RPMI7951 (cell line): ENCODE measurements at places on chromosomes 12 and 14. TPM values are rescaled to one million over a fixed set of nuclear protein-coding genes. Genes with fewer than 3 reads are reported as not detected.

The LRP1-AS gene
- not detected in 2 replicates for total RNA-seq

DNA sequence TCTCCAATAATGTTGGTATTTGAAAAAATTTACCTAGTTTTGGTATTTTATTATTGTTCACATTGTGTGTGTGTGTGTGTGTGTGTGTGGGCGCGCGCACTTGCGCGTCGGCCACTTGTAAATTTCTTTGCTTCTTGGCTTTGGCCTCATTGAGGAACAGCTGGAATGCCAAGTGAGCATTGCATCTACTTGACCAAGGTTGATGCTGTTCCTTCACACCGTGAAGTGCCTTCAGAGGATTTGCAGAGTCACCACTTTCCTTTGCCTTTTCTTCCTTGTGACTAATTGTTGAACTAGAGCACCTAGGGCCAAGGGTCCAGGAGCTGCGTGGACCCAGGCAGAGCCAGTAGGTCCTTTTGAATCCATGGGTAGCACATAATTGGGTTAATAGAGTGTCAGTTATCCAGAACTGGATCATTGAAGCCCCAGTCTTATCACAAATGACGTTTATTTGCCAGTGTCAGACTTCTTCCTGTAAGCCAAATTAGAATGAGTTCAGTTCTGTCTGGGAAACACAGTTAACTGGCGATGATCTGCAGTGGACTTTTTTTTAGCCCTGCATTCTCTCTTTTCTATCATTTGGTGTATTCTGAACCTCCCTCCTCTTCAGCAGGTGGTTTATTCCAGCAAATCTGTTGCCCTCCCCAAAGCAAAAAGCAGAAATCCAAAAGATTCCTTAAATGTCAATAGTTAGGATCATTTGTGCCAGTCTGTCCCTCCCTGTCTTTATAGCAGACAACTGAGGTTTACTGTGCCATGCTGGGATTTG lies 2.6 kb downstream of the PPP2R5C start:
- DNase-seq = no peak

DNA sequence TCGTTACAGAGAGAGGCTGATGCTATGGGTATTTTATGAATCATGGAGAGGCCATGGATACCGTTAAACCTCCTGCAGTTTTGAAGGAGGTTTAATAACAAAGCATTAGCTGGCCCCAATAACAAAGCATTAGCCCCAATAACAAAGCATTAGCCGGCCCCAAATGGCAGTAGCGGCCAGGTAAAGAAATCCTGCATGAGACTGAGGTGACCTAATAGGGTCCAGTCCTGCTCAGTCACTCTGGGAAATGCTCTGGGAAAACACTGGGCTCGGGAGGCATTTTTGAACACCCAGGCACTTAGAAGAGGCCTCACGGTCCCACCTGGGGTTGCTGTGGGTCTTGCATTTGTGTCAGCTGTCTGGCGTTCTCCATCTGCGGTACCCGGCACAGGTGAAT lies 776 bp upstream of the RIN3 start:
- DNase-seq = no peak

- DNase-seq = peak; percentile 59
These were observed 40.0 kb upstream of the SRSF5 start for GRCh38 chr14:69726761-69727511.

The PLEK2 gene
- total RNA-seq = 13.7 and 14.5 TPM in 2 replicates

GRCh38 chr12:28089338-28089737 lies 100.9 kb upstream of the CCDC91 start:
- DNase-seq = peak; percentile 47

DNA sequence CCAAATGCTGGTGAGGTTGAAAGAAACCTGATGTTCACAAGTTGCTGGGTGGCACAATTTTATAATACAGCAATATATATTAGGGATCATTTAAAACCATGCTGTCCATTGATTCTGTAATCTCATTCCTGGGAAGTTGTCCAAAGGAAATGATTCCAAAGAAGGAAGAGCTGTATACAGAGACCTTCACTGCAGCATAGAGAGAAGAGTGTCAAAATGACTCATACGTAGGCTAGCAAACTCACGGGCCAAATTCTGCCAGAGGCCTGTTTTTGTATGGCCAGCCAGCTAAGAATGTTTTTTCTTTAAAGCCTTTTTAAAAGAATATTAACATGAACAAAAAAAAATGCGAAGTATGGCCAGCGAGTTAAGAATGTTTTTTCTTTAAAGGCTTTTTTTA lies 69.2 kb upstream of the MED13L start:
- DNase-seq = peak; percentile 83

GRCh38 chr12:113464452-113464775 lies 7.3 kb downstream of the LHX5 start:
- no peak for DNase-seq

DNA sequence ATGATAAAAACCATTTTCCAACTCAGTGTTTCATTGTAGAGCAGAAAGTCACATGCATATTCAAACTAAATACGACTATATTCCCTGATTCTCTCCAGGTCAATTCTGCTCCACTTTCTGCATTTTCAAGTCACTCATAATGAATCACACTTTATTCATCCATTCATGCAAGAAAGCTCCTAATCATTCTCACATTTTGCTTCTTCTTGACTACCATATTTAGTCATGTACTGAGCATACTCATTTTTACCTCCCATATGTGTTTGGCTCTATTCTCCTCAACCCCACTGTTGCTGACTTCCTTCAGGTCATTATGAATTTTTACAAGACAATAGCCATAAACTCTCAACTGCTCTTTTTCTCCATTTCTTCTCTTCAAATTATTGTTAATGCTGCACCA lies 43.4 kb upstream of the PIK3C2G start:
- peak; percentile 2 for DNase-seq

The TAS2R46 gene
- total RNA-seq = not detected in 2 replicates

- DNase-seq = peak; percentile 3
These were observed 255.9 kb upstream of the KITLG start for GRCh38 chr12:88836156-88836555.

- no peak for DNase-seq
These were observed 108.4 kb upstream of the EGLN3 start for GRCh38 chr14:34059037-34059924.

- DNase-seq = peak; percentile 59
These were observed 35.4 kb downstream of the RAD52 start for GRCh38 chr12:913919-914698.

The RBP5 gene
- not detected in 2 replicates for total RNA-seq

The ASB2 gene
- 0.36 and 0.78 TPM in 2 replicates for total RNA-seq

The FAM181A gene
- total RNA-seq = not detected in 2 replicates

The GALNT9 gene
- total RNA-seq = not detected in 2 replicates

The LTBP2 gene
- total RNA-seq = 22.8 and 26.0 TPM in 2 replicates

The TSPAN19 gene
- not detected in 2 replicates for total RNA-seq

GRCh38 chr12:15477761-15478160 lies 155.5 kb downstream of the PTPRO start:
- no peak for DNase-seq

DNA sequence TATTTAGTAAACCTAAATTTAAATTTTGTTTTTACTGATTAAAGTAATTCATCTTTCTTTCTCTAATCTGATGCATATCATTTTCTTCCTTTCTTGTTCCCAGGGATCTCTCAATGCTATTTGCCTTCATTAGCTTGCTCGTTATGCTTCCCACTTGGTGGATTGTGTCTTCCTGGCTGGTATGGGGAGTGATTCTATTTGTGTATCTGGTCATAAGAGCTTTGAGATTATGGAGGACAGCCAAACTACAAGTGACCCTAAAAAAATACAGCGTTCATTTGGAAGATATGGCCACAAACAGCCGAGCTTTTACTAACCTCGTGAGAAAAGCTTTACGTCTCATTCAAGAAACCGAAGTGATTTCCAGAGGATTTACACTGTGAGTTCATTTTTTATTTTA lies 48.6 kb downstream of the VEZT start:
- DNase-seq = no peak

The LMO3 gene
- total RNA-seq = not detected in 2 replicates

DNA sequence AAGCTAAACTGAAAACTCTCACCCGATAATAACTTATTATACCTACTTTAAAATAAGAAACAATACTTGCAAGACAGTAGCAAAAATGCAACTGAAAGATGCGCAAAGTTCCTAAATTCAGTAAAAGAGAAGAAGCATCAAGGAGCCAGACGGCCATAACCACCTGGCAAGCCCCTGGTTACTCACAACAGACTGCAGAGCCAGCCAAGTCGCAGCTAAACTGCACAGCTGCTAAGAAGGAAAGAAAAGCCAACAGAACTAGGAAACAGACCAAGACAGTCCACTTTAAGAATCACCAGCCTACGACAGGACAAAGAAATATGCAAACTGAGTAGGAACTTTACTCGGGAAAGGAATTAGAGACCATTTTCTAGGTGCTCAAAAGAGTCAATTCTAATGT lies 127.9 kb downstream of the TMTC1 start:
- no peak for DNase-seq

GRCh38 chr12:31967539-31967938 lies 8.3 kb downstream of the RESF1 start:
- no peak for DNase-seq

The NFE2 gene
- total RNA-seq = 0.39 and 0.48 TPM in 2 replicates

- peak; percentile 28 for DNase-seq
These were observed 14.3 kb upstream of the PIP4K2C start for GRCh38 chr12:57576613-57577160.

DNA sequence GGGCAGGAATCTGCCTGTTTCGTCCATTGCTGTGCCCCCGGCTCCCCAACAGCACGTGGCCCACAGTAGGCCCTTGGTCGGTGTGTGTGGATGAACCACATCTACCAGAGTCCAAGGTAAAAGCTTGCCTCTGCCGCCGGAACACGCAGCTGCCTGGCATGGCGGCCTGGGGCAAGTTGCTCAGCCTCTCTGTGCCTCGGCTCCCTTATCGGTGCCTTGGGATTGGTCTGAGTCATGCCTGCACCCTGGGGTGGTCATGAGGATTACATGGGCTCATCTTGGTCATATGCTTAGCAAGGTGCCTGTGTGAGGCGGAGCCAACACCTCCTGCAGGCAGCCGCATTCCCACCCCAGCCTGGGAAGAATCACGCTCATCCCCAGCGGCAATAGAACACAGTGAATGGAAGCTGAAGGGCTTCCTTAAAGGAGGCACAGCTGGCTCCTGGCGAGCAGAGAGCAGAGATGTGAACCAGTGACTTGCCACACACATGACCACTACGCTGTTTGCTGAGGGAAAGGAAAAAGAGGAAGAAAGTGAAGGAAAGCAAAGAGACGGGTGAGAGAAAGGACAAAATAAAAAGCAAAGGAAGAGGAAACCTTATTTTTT lies 5.5 kb upstream of the SCARB1 start:
- DNase-seq = peak; percentile 70

DNA sequence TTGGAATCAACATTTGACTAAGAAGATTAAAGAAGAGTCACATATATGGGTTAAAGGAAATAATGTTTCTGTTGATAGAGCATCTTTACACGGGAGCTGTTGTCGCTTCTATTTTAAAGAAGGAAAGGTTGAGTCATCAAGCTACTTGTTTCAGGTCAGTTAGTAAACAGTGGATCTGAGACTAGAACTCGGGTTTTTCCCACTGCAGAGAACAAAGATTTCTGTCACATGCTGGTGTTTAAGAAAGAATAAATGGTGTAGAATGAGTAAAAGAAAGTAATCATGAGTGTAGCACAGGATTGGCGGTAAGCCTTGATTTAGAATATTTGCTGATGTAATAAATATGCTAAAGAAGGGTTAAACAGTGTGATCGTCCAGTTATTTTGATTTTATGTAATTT lies 455.5 kb downstream of the AEBP2 start:
- peak; percentile 29 for DNase-seq

DNA sequence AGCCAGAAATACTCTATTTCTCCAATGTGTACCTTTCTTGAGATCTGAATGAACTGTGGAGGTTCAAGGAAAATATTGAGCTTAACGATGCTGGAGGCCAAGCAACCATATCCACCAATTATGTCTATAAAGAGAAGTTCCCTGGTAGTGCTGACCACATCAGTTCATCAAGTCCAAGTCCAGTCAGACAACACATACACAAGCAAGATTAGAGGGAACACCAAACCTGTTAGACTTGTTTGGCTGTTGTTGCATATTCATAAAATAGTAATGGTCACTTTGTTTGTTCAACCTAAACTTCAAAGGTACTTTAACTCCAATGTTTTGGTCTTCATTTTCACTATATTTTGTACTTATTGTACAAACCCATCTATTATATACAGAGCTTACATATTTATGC lies 81.6 kb downstream of the LMO3 start:
- no peak for DNase-seq

The KLRC1 gene
- total RNA-seq = not detected in 2 replicates

- no peak for DNase-seq
These were observed 66.0 kb downstream of the TC2N start for GRCh38 chr14:91801358-91801757.

DNA sequence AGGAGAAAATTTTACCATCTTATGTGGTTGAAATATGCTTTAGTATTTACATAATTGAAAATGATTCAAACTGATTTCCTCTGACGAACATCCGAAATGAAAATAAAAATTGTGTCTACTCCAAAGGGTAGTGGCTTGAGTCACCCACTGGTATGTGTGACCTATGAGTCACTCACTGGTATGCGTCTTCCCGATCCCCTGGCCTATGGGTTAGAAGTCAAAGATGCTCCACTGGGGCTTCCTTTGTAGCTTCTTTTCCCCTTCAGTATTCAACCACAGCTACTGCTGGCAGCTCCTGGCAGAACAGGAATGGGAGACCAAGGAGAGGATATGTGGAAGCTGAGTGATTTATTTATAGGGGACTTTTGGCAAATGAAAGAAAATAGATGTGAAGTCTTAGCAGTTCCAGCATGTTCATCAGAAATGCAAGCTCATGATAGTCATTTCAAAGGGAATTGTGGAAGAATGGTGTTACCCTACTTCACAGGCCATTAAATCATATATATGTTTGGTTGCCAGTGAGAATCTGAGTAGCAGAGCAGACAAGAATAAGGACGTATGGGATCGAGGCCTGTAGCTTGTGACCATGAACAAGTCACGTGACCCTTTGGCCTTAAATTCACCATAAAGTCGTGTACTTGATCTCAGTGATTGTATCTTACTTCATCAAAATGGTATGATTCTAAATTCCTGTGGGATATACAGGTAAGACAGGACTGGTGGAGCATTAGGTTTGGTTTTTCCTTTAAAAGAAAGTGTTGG lies 108.3 kb downstream of the CRADD start:
- peak; percentile 96 for DNase-seq

The SYCP3 gene
- 0.20 TPM in 1 of 2 replicates, not detected in the other for total RNA-seq

GRCh38 chr14:22807432-22808087 lies 7.7 kb downstream of the SLC7A7 start:
- DNase-seq = no peak

- peak; percentile 27 for DNase-seq
These were observed 16.7 kb downstream of the ARG2 start for GRCh38 chr14:67636361-67636919.

GRCh38 chr12:47782372-47782770 lies 9.3 kb downstream of the SLC48A1 start:
- DNase-seq = no peak

GRCh38 chr12:17571047-17571446 lies 518.9 kb downstream of the RERGL start:
- DNase-seq = no peak

DNA sequence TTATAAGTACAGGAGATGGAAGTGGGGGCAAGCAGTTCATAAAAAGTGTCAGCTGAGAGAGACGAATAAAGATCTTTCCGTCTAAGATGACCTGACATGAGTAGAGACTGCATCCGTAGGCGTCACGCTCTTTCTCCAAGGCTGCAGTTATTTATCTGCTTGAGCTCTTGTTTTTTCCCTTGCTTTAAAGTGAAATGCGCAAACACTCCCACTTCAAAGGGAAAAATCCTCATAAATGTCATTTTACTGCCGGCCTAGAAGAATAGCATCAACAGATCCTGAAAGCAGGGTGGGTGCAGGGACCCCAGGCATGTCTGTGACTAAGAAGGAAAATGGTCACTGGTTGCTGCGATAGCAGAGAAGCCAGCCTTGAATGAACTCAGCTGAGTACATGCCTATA lies 647.4 kb downstream of the MED13L start:
- DNase-seq = no peak

The CAPS2 gene
- total RNA-seq = 3.0 and 3.3 TPM in 2 replicates
